Renal pelvis (tissue), 12 donors: ENCODE measurements at places on chromosomes 5 and 9.

DNA sequence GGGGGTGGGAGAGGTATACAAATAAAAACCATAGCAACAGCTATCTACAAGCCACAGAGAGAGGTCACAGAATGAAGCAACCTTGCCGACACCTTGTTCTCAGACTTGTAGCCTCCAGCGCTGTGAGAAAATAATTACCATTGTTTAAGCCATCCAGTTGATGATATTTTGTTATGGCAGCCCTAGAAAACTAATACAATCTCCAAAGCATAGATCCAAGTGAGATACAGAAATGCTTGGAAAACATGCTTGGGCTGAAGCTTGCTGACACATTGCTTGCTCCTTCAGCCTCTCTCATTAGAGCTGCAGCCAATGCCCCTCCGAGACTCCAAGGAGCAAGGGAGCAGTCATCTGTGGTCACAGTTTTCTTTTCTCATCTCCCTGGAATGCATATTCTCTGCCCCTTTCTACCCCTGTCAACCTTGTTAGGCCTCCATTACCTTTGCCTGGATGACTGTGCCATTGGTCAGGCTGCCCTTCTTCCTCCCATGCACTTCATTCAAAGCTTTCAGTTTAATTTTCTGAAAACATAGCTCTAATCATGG lies 401.4 kb upstream of the KLF4 start:
- no peak for DNase-seq

DNA sequence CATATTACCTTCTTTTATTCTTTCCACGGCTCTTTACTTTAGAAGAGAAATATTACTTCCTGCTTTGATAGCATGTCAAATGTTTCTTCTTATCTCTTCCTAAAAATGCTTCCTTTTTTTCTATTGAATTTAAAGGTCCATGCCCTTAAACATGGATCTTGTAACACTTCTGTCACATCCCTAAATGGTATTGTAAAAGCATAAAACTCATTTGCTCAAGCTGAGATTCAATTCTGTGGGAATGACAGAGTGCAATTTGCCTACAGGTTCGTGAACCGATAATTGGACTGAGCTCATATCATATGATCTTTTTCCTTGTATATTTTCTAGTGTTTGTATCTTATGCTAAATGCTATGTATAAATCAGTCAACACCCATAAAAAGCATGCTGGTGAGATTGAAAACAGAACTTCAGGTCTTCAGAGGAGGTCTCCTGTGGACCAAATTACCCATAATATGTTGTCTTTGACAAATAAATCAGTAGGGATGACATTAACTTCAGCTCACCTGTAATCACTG lies 429.3 kb downstream of the TMEM232 start:
- DNase-seq, result no peak

DNA sequence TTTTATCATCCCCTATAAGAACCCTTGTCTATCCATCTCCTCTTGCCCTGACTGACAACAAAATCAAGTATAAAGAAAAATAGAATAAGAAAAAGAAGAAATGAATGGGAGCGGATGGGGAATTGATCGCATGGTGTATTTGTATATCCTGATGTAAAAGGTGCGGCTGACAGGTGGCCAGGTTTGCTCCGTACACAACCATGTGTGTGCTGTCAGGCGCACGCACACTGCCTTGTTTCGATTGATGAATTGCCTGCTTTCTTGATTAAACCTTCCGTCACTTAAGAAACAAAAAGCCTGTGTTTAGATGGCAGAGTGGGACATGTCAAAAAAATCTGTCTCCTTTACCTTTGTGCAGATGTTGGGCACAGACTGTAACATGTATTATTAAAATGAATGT lies 102.6 kb downstream of the MVB12B start:
- DNase-seq, result no peak

DNA sequence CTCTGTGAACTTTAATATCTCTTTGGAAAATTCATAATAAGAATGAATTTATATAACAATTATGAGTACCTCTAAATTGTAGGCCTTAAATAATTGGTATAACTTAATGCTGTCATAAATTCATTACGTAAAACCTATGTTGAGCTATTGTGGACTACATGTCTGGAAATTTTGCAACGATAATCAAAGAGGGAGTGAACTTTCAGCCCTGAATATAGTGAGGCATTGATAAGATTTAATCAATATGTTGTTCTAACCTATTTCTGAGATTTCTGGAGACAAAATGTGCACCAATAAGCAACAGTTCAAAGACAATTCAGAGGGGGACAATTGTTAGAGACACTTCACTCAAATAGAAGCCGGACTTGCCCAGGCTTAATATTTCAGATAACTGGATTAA lies 499.4 kb downstream of the ELAVL2 start:
- no peak for DNase-seq

DNA sequence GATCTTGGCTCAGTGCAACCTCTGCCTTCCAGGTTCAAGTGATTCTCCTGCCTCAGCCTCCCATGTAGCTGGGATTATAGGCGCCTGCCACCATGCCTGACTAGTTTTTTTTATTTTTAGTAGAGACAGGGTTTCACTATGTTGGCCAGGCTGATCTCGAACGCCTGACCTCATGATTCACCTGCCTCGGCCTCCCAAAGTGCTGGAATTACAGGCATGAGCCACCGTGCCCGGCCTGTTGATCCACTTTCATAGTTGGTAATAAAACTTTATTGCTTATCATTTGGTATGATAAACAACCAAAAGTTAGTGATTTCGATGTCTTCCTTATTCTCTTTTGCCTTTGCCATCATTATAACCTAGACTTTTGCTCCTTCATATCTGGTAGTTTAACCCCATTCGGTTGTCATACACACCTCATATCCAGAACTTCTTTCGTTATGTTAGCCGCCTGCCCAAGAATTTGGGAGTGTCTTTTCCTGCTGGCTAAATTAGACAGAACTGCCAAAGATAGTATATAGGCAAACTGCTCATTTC lies 45.0 kb downstream of the UBE2R2 start:
- DNase-seq, result no peak

GRCh38 chr5:153365547-153365946 lies 124.9 kb upstream of the GRIA1 start:
- DNase-seq, result no peak

GRCh38 chr5:156753846-156754245 lies 96.2 kb upstream of the PPP1R2B start:
- no peak for DNase-seq

GRCh38 chr9:118651511-118651910 lies 717.7 kb downstream of the BRINP1 start:
- DNase-seq, result no peak

DNA sequence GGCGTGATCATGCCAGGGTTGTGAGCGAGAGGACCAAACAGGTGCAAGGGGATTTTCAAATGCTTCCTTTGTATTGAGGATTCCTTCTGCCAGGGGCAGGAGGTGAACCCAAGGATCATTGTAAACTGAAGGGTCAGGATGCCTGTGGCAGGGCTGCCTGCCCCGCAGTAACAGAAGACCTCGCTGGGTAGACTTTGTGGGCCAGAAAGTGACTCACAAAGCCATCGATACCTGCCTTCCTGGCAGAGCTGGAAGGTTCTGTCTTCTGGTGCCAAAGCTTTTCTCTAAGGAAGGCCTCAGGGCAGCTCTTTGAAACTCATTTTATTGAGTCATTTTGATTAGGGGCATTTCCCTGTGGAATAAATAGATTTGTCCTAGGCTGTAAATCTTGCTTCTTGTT lies 223.4 kb downstream of the ICE1 start:
- no peak for DNase-seq

- DNase-seq, result no peak
These were observed 399 bp downstream of the NDUFA2 start for GRCh38 chr5:140647042-140647419.

GRCh38 chr5:149297340-149298025 lies 25.8 kb downstream of the AFAP1L1 start:
- DNase-seq, result no peak

GRCh38 chr9:72872718-72873117 lies 80.1 kb downstream of the ALDH1A1 start:
- DNase-seq, result peak; percentile 31

- no peak for DNase-seq
These were observed 88.7 kb downstream of the ANKRD33B start for GRCh38 chr5:10652606-10653005.

GRCh38 chr5:172867761-172868435 lies 33.8 kb downstream of the ERGIC1 start:
- no peak for DNase-seq

DNA sequence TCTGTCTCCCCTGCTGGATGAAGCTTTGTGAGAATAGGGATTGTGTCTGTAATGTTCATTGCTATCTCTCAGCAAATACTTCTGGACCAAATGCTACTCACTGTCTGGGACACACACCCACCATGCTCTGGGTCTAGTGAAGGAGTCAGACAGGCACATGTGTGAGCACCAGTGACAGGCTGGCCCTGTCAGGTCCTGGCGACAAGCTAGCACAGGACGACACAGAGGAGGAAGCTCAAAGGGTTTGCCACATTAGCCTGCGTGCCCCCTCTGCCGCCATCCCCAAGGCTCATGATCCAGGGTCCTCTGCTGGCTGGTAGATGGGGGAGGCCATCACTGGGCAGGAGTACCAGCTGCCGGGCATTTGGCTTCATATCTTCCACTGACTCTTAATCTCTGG lies 23.3 kb downstream of the LRSAM1 start:
- DNase-seq, result no peak

GRCh38 chr5:121967187-121967586 lies 5.4 kb downstream of the SRFBP1 start:
- DNase-seq, result no peak

DNA sequence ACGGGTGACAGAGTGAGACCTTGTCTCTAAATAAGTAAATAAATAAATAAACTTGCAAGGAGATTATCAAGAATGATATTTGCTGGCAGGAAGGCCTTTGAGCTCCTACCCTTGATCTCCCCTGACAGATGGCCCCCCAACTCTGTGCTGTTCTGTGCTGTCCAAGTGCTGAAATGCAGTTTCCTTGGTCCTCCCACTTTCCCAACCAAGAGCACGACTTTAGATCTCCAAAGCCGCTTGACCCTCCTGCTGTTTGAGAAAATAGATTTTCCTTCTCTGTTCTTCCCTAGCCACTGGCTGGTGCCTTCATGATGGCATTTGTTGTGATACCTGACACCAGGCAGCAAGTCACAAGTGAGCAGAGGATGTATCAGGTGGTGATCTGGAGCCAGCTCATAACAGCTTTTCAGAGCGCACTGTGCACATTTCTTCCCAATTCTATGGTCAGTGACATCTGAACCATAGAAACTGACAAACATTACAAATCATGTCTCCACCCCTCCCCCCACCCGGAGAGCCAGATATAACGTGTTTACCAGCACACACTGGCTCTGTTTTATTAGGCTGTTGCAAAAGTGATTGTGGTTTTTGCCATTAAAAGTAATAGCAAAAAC lies 80.0 kb upstream of the PUM3 start:
- peak; percentile 34 for DNase-seq

- no peak for DNase-seq
These were observed 228.1 kb upstream of the PANK3 start for GRCh38 chr5:168807287-168807686.

DNA sequence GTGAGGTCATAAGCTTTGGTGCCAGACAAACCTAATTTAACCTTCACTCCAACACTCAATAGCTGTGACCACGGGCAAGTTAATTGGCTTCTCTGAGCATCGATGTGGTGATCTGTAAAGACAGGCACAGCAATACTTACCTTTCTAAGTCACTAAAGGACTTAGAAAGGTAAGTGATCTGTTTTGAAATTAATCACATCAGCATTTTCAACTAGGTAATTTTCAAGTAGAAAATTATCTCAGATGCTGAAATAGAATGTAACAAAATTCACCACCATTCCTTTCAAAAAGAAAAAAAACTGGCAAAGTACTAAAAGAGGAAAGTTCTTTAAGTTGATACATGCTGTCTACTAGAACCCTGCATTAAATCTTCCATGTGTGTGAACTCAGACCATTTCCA lies 354.5 kb downstream of the ICE1 start:
- no peak for DNase-seq

DNA sequence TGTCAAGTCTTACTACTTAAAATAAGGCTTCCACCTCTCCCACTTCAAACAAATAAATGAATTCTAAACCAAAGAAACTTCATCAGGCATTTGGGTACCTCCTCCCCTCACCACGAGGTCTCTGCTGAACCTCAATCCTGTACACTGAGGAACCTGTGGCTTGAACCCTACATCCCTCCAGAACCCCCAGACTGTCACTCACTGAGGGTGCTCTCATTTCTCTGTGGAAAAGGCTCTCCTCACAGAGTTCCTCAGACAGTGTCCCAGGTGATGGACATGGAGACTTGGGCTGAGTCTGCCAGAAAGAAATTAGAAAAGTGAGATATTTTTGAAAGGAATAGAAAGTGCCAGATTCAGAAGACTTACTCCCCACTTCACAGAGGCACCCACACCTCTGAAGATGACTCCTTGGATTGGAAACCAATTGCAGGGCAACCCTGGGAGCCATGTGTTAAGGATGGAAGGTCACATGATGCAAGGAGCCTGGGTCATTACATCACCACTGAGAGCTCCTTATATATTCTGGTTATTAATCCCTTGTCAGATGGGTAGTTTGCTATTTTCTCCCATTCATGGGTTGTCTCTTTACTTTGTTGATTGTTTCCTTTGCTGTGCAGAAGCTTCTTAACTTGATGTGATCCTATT lies 19.8 kb downstream of the MLANA start:
- no peak for DNase-seq

GRCh38 chr9:99126312-99126711 lies 21.4 kb downstream of the TGFBR1 start:
- DNase-seq, result no peak

DNA sequence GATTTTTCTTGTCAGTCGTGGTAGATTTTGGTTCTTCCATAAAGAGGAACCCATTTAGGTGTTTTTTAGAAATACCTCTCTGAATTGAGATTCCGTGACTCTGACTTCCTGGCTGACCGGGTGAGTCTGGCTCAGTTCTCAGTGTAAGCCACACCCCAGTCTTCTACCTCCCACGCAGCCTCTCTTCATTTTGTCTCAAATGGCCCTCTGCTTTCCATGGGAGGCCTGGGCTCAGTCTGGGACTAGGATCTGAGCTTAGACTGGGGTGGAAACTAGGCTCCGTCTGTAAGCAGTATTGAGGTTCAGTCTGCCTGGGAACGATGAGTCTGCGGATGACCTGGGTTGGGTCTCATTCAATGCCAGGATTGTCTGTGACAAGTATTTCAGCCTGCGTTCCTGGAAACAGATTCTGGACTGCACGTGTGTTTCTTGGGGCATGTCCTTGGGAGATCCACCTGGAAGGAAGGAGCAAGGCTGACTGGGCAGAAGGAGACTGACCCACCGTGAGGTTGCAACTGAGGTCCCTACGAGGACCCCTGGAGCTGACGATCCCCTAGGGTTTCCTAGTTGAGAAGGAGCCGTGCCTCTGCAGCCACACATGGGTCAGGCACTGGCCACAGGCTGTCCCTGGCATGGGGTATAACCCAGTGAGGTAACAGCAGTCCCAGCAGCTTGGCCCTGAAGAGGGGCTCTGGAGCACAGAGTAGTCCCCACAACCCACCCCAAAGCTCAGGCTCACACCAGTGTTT lies 12.4 kb upstream of the CRB2 start:
- no peak for DNase-seq

GRCh38 chr5:144644317-144644716 lies 473.6 kb downstream of the KCTD16 start:
- DNase-seq, result no peak

DNA sequence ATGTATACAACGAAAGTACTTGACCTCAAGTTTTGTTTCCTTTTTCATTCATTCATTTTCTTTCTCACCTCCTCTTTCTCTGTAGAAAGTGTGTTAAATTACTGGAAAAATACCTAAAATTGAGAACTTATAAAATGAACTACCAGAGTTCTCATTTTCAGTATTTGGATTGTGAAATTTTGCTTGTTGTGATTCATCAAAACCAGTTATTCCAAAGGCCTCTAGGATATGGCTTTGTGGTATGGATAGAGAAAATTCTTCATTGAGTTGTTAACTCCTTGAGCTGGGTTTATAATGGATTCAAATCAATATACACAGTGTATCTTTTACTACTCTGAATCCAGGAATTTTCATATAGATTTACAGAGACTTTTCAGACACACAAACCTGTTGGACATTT lies 287.6 kb downstream of the KDM4C start:
- no peak for DNase-seq
